Left renal pelvis (tissue), 4 donors: ENCODE measurements at places on chromosomes 3 and 15. TPM values are rescaled to one million over a fixed set of nuclear protein-coding genes. Genes with fewer than 3 reads are reported as not detected.

The NIT2 gene
- polyA plus RNA-seq = 119 TPM

The ROPN1B gene
- polyA plus RNA-seq = 0.70 TPM

The FOXB1 gene
- not detected for polyA plus RNA-seq

The KCNMB3 gene
- polyA plus RNA-seq = 6.8 TPM
